Stimulated activated CD8-positive, alpha-beta memory T cell treated with anti-CD3 and anti-CD28 coated beads, Interleukin-4, amount 100 ng/mL, for 24 hours (primary cell): ENCODE measurements at places on chromosomes 1 and 21.

DNA sequence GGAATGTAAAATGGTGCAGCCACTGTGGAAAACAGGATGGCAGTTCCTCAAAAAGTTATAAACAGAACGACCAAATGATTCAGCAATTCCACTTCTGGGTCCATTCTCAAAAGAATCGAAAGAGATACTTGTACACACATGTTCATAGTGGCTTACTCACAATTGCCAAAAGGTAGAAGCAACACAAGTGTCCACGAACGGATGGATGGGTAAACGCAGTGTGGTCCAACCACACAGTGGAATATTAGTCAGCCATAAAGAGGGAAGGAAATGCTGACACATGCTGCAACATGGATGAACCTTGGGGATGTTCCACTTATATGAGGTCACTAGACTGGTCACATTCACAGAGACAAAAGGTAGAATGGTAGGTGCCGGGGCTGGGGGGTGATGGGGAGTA is 5.3 kb downstream of the KRTAP10-1 start:
- DNase-seq = no peak

DNA sequence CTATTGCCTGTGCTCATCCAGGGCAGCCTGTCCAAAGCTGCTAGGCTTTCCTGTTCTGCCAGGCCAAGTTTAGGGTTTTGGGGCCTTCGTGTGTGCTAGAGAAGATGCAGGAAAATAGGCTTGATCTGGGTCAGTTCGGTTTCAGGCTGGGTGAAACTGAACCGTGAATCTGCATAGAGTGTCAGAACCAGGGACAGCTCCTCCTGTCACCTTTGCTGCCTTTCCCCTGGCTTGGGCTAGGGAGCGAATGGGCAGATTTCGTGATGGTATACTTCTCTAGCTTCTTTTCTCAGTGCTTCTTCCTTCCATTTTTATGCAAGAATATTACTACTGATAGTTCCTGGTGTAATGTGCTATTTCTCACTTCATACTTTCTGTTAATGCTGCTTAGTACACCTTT is 6.0 kb upstream of the AGO1 start:
- no peak for DNase-seq

DNA sequence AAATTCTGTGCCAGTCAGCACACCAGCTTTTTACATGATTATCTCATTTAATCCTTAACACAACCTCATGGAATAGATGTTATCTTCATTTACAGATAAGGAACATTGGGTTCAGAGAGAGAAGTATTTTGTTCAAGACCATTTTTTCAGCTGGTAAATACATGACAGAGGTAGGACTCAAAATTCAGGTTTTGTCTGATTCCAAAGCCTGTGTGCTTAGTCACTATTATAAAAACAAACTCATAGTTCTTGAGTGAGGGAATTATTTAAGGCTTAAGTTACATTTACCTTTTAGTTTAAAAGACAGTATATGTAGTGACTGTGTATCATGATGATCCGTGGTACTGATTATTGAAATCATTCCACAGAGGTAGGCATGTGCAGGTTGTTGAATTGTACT is 125.2 kb downstream of the MAGI3 start:
- DNase-seq = no peak

- DNase-seq = no peak
These were observed 148.1 kb downstream of the ADSS2 start for GRCh38 chr1:244303610-244303969.
